ENCODE measurements at places on chromosomes 6 and 20.

DNA sequence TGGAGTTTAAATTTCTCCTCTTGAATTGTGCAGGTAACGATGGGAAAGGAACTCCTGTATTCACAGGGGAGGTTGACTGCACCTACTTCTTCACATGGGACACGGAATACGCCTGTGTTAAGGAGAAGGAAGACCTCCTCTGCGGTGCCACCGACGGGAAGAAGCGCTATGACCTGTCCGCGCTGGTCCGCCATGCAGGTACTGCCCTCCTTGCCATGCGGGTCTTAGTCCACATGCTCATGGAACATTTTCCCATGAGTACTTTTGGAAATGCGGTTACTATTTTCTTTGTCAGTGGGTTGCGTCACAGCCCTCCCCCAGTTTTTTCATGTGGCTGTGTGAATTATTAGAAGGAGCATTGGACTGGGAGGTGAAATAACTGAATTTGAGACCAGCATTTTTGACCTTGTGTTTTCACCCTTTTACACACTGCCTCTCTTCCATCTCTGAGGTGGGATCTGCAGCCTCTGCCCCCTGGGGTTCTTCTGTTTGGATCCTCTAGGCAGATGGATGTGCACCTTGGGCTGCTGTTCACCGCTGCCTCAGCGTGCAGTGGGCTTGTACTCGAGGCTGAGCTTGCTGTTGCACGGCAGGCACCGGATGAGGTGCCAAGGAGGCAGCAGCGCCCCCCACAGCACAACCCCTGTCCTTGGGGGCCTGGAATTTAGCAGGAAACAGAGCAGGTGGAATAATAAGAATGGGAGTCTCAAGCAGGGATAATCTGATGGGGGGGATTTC lies 71.8 kb downstream of the IGF2R start:
- no peak for DNase-seq

GRCh38 chr6:491233-491632 lies 99.7 kb downstream of the IRF4 start:
- peak; percentile 70 for DNase-seq

- DNase-seq = peak; percentile 41
Observed at GRCh38 chr6:21402368-21402767, 191.2 kb upstream of the SOX4 start.

GRCh38 chr20:52497731-52498130 lies 306.2 kb upstream of the ZFP64 start:
- no peak for DNase-seq

- DNase-seq = no peak
Observed at GRCh38 chr6:118494091-118494490, 54.0 kb upstream of the PLN start.

DNA sequence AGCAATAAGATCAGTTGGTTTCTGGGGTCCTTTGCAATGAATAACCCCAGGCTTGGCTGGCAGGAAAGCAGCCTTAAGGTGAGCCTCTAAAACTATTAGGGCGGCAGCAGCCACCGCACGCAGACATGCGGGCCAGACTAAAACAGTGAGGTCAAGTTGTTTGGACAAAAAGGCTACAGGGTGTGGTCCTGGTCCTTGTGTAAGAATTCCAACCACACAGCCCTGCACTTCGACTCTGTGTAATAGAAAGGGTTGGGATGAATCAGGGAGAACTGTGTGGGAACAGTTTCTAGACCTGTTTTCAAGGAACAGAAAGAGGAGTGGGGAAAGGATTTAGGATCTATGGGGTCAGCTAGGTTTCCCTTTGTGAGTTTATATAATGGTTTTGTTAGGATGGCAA lies 237.6 kb downstream of the SMOC2 start:
- DNase-seq = no peak

GRCh38 chr6:151452750-151453427 lies 963 bp upstream of the RMND1 start:
- DNase-seq = no peak

- no peak for DNase-seq
Observed at GRCh38 chr6:122347280-122347679, 52.2 kb upstream of the HSF2 start.

- no peak for DNase-seq
Observed at GRCh38 chr20:17590245-17590644, 20.4 kb downstream of the DSTN start.

- no peak for DNase-seq
Observed at GRCh38 chr6:151108548-151108947, 131.2 kb upstream of the AKAP12 start.

DNA sequence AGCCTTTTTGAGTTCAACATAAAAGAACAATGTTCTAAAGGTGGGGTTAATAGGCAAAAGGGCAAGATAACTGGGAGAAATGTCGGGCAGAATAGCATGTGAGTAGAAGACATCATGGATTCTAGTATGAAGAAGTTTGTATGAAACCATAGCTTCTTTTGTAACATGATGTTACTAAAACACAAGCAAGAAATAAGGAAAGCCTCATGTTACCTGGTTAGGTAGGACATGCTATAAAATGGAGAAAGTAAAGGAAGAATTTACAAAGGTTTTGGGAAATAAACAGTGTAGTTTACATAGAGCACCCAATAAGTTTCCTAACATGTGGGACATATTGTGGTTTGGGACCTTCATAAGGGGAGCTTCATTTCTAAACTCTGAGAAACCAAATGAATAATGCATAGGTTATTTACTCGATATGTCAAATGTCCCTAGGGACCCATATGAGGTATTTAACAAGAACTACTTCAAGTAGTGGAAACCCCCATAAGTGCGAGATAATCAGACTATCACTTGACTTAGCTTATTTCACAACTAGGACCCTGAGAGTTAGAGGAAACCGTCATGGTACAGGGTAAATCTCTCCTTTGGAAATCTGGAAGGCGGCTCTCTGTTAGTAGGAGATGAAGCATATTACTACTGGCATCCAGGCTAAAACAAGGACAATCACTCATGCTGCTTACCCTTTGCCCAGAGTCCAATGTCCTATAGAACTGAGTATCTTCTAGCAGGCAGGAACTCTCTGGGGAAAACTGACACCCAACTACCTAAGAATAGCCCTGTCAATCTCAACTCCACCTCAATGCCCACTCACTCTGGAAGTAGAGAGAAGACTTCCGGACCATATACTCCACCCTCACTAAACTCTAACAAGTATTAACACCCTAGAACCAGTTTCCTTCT lies 57.5 kb downstream of the ILRUN start:
- DNase-seq = no peak

- no peak for DNase-seq
Observed at GRCh38 chr6:1279065-1279464, 32.8 kb upstream of the FOXQ1 start.

DNA sequence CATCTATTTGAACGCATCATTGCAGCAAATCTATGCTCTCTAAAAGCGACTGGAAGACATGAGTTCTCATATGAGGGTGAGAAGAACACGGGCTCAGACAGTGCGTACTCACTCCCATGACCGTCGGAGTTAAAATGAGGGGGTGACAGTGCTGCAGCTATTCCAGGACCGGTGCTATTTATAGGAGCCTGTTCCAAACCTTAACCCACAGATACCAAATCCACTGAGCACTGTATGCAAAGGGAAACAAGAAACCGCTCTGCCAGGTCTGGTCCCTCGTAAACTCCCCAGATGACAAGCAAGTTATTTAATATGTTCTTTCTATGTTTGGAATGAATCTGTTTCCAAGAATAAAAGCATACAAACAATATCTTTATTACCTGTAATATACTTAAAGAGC lies 22.9 kb downstream of the PPP1R3G start:
- DNase-seq = no peak

DNA sequence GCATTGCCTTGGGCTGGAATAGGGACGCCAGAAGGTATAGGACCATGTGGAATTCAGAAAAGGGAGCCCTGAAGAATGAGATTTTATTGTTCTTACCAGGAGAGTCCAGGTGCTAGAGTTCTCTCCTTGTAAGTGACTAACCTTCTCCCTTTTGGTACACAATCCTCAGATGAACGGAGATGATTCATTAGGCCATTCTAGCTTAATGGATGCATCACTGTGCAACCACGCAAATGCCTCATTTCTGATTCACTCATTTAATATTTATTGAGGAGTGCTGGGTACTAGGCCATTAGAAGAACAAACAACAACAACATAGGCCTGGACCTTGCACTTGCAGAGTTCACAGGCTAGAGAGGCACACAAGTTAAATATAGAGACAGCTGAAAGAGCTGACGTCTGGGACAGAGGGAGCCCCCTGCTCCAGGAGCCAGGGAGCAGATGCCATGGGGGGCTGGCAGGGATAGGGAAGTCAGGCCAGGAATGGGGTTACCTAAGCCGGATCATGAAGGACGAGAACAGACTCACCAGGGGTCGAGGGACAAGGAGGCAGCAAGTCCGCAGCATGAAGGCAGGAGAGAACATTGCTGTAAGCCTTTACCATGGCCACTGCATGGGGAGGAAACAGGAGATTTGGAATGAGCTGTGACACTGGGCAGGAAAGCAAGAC lies 179.5 kb upstream of the AKAP12 start:
- no peak for DNase-seq

GRCh38 chr6:122878796-122879195 lies 89.7 kb downstream of the SMPDL3A start:
- DNase-seq = no peak

DNA sequence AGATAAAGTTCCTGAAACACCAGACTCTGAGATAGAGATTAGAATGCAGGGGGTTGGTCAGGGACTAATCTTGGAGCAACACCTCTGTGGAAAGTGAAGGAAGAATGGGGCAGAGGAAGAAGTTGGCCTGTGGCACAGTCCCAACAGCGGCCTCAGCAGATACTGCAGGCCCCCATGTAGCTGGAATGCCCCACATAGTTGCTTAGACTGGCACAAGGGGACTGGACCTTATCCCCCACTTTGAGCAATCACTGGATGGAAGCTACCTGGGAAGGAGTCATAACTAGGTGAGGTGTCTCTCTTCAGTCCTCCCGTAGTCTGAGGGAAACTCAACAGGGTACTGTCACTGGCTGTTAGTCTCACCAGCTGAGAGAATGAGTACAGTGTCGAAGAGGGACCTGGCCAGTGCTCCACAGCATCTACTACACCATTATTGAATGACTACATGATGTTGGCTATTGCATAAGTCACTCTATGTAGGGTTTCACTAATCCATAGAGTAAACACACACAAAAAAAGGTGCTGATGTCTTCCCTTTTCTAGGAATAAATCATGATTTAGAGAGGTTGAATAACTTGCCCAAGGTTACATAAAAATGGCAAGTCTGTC lies 47.5 kb downstream of the ADGRG6 start:
- no peak for DNase-seq

GRCh38 chr20:18058661-18059467 lies 1.1 kb upstream of the OVOL2 start:
- DNase-seq = no peak

- DNase-seq = no peak
Observed at GRCh38 chr20:58950603-58951002, 30.5 kb upstream of the NELFCD start.

DNA sequence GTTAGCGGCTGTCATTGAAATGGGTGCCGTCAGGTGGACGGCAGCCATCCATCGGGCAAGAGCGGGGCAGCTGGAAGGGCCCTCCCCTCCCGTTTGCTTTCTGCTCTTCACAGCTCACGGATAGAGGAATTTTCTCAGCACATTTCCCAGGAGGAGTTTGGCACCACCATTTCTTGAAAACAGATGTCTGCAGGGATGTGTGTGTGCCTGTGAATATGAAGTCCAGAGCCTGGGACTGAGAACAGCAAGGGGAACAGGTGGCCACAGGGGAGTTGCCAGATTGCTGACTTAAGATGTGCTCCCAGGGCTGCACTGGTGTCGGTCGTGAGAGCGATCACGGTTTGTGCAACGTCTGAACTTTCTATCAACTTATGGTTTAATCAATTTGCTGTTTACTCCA lies 22.1 kb upstream of the ECI2 start:
- DNase-seq = no peak

DNA sequence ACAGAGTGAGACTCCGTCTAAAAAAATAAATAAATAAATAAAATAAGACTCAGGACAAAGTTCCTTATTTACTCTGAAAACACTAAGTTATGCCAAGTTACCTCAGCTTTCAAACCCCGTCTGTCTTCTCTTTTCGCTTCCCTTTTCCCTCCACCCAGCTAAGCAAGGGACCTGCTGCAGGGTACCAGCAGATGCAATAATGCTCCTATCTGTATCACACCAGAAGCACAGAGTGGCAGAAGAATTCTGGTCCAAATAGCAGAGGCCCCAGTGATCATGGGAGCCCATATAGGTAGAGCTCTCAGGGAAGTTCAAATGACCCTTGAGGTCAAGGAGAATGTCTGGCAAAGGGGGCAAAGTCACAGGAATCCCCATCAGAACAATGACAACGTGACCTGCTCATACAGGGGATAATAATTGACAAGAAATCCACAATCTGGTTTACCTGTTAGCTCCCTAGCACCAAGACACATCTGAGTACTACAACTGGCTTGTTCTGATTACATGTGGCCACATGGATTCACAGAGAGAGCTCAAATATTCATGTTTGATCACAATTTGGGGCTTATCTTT lies 8.7 kb downstream of the GCM1 start:
- no peak for DNase-seq

DNA sequence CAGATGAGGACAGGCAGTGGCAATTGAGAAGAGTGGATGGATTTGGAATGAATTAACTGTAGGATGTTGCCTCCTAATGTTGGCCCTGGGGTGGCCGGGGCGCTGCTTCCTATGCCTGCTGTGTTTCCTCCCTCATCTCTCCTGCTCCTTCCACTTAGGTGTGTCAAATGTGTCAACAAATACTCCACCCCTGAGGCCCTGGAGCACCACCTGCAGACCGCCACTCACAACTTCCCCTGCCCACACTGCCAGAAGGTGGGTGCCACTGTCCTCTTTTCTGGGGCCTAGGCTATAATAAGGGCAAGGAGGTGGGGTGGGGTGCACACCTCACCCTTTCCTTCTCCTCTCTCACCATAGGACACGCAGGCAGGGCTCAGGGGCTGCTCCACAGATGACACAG lies 30.0 kb upstream of the CHMP4B start:
- no peak for DNase-seq

DNA sequence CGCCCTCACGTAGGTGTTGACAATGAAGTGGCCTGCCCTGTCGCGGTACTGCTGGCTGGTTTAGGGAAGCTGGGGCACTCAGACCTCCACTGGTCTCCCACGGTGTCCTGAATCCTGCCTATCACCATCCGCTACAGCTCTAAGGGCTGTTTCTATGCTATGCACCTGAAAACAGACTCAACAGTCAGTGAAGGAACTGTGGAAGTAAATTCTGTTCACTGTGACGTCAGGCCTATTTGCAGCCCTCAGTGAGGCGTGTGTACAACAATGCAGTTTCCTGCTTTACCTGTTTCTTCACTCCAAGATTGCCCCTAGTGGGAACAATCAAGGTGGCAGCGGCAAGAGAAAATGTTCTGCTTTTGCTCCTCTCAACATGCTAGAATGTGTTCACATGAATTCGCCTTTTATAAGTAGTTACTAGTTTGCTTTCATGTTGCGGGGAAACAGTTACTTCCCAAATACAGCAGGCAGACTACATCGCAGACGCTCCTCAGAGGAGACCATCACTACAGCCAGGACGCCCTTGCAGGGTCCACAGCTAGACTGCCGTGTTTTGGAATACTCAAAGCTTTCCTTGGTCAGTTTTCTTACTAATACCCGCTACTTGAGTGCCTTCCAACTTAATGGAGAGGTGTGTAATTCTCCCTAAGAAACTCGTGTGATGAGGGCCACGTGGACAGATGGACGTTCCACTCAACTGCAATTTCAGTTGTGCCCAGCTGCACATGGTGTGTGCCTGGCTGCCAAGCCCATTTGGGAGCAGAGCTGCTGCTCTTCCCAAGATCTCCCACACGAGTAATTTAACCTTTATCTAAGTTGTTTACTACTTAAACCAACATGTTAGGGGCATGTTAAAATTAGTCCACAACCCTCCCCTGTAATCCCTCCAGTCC lies 25.4 kb downstream of the DIDO1 start:
- no peak for DNase-seq

GRCh38 chr20:63766695-63767426 lies 27.3 kb downstream of the SLC2A4RG start:
- DNase-seq = no peak
